ENCODE measurements at places on chromosomes 2 and 18. TPM values are rescaled to one million over a fixed set of nuclear protein-coding genes. Genes with fewer than 3 reads are reported as not detected.

DNA sequence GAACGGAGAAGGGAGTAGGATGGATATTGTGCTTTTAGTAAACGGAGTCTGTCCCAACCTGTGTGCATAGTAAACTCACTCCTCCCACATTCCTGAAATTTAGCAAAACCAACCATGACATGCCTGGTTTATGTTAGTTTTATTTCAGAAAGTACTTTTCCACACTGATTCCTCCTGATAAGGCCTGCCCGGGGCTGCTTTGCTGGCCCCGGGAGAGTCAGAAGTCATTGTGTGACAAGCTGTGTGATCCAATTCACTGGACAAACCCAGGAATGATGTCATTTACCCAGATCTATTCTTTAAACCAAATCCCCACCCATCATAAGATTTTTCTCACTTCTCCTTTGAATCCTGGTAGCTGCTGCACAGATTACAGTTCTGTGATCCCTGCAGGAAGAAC lies 109.0 kb downstream of the SETBP1 start:
- DNase-seq: no peak

GRCh38 chr2:196914867-196915460 lies 11.5 kb downstream of the PGAP1 start:
- DNase-seq: peak; percentile 16

GRCh38 chr2:12106440-12107080 lies 360.1 kb downstream of the LPIN1 start:
- no peak for DNase-seq

GRCh38 chr2:102915128-102915527 lies 153.3 kb downstream of the TMEM182 start:
- no peak for DNase-seq

- DNase-seq: no peak
Observed at GRCh38 chr2:112686348-112687217, 34.2 kb upstream of the NT5DC4 start.

GRCh38 chr18:3097082-3097481 lies 84.1 kb upstream of the LPIN2 start:
- DNase-seq: peak; percentile 64

- peak; percentile 32 for DNase-seq
Observed at GRCh38 chr2:20184067-20184938, 40.6 kb downstream of the SDC1 start.

The ZNF407 gene
- 4.1 TPM for polyA plus RNA-seq

The C2orf15 gene
- polyA plus RNA-seq: 4.7 TPM

The SIX3 gene
- not detected for polyA plus RNA-seq

The CNGA3 gene
- not detected for polyA plus RNA-seq

The PSTPIP2 gene
- polyA plus RNA-seq: 11.0 TPM

The DOCK10 gene
- polyA plus RNA-seq: 52.4 TPM

The CLEC4F gene
- not detected for polyA plus RNA-seq

The ATOH8 gene
- polyA plus RNA-seq: not detected
